ELF-1 (cell line): ENCODE measurements at places on chromosomes 16 and 17.

GRCh38 chr17:80842456-80843013, 149.1 kb upstream of the CHMP6 start:
- DNase-seq: no peak

GRCh38 chr17:68602289-68602688, 1.1 kb upstream of the FAM20A start:
- no peak for DNase-seq

- peak; percentile 67 for DNase-seq
These were observed 26.8 kb downstream of the DCUN1D3 start for GRCh38 chr16:20873331-20873730.

DNA sequence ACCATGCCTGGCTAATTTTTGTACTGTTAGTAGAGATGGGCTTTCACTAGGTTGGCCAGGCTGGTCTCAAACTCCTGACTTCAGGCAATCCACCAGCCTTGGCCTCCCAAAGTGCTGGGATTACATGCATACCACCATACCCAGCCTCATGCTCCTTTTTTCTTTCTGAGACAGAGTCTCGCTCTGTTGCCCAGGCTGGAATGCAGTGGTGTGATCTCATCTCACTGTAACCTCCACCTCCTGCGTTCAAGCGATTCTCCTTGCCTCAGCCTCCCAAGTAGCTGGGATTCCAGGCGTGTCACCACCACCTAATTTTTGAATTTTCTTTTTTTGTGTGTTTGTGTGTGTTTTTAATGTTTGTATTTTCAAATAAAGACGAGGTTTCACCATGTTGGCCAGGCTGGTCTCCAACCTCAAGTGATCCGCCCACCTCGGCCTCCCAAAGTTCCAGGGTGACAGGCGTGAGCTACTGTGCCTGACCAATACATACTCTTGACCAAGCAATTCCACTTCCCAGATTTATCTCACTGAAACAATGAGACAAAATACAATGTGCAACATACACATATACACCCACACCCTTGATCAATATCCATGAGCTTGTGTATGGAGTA, 5.0 kb downstream of the GRB2 start:
- no peak for DNase-seq

DNA sequence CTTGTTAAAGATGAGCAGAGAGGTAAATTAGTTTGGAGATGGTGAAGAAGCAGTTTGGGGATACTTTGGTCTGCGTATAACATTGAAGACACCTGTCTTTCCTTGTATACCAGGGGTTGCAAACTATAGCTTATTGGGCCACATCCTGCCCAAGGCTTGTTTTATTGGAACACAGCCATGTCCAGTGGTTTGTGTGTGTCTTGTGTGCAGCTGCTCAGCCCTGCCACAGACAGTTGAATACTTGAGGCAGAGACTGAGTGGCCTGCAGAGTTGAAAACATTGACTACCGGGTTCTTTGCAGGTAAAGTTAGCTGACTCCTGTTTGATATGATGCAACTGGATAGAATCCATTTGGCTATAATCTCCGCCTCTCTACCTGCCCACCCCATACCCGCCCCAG, 224.4 kb downstream of the PRKCA start:
- DNase-seq: no peak

DNA sequence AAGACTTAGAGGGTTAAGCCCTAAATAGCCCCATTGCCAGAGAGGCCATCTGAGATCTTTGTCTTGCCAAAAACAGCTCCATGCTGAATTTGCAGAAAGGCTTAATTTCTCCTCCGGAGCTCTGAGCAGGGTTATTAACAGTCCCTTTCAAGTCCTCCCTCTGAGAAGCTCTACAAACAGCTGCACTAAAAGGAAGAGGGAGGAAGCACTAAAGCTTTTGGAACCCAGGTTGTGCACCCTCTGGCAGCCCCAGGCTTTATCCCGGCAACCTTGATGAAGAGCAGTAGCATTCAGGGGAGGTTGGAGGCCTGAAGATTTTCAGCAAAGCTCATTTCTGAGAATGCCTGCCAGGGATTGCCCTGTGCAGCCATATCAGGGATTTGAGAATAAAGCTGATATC, 554.7 kb downstream of the RBFOX1 start:
- peak; percentile 7 for DNase-seq

DNA sequence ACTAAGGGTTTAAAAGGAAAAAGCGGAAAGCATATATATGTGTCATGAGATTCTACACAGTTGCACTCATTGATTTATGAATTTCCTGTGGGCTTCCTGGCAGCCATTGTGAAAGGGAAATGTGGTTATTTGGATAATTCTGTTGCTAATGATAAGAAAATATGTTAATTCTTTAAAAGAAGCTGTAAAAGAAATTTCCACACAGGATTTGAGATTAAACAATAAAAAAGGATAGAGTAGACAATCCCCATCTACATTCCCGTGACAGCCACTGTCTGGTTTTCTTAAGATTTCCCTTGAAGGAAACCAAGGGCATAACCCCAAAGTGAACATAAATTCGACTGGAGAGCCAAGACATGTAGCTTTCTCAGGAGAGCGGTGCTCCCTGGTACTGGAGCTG, 397.5 kb downstream of the CPPED1 start:
- no peak for DNase-seq

GRCh38 chr17:51853857-51854256, 304.7 kb downstream of the CA10 start:
- no peak for DNase-seq

- DNase-seq: no peak
These were observed 13.7 kb downstream of the RNF213 start for GRCh38 chr17:80274331-80274730.

- peak; percentile 53 for DNase-seq
These were observed 24.3 kb downstream of the POLR3E start for GRCh38 chr16:22321340-22322001.

GRCh38 chr17:49848019-49848473, at the start of gene TAC4:
TSS of gene TAC4 (minus strand) at chr17:49848069. CDS start at chr17:49848017, 52 bp downstream.
- no peak for DNase-seq

GRCh38 chr16:4392382-4393239, 21.0 kb downstream of the VASN start:
- DNase-seq: peak; percentile 75

DNA sequence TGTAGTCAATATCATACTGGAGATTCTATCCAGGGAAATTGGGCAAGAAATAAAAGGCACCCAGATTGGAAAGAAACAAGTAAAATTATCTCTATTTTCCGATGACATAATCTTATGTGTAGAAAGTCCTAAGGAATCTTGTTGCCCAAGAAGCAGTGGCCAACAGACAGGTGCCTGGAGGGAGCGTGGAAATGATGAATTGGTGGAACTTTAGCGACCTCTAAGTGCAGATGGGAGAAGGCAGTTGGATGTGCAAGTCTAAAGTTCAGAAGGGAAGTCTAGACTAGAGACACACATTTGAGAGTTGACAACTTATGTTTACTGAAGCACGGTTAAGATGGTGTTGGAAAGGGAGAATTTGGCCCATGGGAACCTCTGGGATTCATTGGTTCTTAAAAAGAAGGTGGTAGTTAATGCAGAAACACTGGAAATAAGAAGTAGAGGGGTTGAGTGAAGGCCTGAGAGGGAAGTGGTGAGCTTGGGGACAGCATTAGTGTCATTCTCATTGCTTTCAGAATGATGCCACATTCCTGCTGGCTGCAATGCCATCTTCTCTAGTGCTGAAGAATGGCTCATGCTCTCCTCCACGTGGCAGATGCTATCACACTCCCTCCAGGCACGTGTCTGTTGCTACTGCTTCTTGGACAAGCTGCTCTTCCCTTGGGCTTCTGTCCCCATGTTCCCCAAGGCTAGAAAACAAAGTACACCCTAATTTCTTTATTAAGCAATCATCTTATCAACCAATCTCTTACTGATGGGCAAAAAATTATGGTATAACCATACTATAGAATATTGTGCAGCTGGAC, 24.0 kb downstream of the TAT start:
- DNase-seq: peak; percentile 10

GRCh38 chr17:82878527-82878926, 38.7 kb upstream of the ZNF750 start:
- no peak for DNase-seq

DNA sequence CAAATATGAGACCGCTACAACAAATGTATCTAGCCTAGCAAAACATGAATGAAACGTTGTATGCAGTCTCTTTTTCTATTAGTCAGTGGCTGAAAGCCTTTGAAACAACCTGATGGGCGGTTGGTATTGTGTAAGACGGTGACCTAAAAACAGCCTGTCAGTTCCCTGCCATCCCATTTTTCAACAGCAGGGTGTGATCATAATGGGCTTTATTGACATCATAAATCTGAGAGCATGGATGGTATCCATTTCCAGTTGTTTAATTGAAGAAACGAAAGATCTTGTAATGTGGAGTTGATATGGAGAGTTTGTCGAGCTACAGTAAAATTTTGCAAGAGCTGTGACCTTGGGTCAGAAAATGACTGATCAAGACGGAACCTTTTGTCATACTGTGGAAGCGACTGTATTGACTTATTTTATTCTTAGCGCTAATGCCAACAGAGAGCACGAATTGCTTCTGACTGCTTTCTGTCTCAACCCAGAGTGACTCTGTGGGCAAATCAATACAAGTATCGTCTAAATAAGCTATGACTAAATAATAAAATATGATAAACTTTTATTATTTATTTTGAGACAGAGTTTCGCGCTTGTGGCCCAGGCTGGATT, 12.3 kb upstream of the MEIOB start:
- no peak for DNase-seq

GRCh38 chr17:37194208-37194607, 181.6 kb upstream of the C17orf78 start:
- no peak for DNase-seq

DNA sequence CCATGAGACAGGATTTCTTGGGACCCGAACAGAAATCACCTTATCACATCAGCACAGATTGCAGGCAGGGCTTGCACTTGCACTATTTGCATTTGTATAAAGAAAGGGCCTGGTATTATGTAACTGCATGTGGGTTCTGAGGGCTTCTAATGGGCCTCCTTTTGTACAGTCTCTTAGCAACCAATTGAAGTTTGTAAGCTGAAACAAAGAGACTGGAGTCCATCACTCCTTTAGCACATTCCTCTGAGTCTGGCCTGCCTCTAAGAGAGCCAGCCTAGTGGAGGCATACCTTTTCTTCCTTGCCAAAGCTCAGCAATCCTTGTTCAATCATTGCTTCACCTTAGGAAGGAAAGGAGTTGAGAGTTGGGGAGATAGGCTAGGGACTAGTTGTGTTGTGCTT, 387.1 kb downstream of the XYLT1 start:
- peak; percentile 88 for DNase-seq

DNA sequence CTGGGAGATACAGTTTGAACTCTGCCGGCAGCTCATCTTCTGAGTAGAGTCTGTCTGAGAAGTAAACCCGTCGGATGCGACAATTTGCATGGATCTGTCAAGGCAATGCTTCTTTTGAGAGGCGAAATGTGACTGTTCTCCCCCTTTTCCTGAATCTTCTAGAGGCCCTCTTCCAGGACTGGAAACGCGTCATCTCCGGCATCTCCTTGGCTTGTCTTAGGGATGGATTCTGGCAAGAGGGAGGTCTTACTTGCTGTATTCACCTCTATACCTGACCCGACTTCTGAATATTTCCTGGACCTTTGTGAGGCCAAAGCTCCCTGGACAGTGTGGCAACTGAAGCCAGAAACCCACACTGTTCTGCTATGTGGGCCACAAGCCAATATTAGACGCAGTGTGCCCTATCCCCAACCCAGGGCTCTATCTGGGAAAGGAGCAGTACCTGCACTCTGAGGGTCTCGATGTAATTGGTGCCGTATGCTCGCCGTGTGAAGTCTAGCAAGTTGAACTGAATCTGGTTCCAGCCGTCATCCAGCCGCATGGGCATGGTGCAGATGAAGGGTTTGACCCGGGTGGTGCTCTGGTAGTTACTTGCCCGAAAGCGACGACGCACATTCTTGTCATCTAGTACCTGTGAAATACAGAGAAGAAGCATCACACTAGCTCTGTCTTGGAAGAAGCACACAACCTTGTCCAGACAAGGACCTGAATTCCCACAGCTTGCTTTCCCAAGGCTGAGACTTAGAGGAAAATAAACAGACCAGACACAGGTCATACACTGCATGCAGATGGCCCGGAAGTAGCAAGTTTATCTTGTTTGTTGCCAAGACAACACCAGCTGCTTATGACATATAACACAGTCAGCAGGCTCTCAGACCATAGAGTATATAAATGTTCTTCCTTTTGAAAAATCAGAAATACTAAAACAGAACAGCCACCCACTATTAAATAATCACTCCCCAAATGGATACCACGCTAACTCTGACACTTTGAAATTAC, 14.1 kb downstream of the CFAP20 start:
- DNase-seq: no peak

DNA sequence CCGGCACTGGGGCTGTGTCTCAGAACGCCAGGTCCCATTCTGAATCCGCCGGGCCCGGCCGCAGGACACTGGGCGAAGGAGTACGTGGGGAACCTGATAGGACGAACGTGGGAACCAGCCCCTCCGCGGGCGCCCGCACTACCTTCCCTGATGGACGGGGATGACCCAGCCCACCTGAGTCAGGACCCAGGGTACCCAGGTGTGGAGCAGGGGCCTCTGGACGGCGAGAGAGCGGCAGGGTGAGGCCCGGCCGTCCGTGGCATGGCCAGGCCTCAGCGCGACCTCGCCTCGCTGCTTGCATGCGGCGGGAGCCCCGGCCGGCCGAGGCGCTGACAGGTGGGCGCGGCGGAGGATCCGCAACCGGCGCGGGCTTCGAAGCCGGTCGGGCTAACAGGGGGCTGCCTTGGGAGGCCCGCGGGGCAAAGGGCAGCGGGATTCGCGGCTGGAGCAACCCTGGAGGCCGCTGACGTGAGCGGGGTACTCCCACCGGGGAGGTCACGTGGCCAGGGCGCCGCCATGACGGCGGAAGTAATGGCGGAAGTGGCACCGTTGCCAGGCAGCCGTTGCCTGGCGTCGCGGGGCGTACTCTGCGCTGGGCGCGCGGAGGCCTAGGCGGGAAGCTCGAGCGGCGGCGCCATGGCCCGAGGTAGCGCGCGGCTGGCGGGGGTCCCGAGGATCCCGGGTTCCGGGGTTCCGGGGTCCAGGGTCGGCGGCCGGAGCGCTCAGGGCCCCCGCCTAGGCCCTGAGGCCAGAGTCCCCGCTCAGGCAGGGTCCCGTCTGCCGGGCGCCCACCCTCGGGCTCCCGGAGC, at the start of gene WDR90:
Gene WDR90 (plus strand): TSS at position 585 of the 809 bp plus-strand sequence. CDS start 52 bp downstream, at position 637.
- peak; percentile 96 for DNase-seq

GRCh38 chr16:20707461-20707860, 10.0 kb upstream of the ACSM1 start:
- DNase-seq: no peak

DNA sequence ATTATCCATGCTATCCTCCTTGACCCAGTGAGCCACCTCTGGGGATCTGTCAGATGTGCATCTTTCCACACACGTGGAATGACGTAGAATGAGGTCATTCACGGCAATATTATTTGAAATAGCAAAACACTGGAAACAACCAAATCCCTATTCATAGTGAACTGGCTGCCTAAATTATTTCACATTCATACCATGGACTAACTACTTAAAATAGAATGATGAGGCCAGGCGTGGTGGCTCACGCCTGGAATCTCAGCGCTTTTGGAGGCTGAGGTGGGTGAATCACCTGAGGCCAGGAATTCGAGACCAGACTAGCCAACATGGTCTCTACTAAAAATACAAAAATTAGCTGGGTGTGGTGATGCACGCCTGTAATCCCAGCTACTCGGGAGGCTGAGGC, 75.5 kb downstream of the RAP1GAP2 start:
- no peak for DNase-seq

- peak; percentile 28 for DNase-seq
These were observed 2.7 kb downstream of the MAPT start for GRCh38 chr17:45896803-45897693.

GRCh38 chr17:60355663-60356594, 36.0 kb downstream of the USP32 start:
- no peak for DNase-seq
